ENCODE measurements at places on chromosomes 7 and 10. TPM values are rescaled to one million over a fixed set of nuclear protein-coding genes. Genes with fewer than 3 reads are reported as not detected.

ATP6V0A4 gene
- not detected for total RNA-seq

HKDC1 gene
- total RNA-seq: not detected

OR2A42 gene
- not detected for total RNA-seq

RARRES2 gene
- 0.86 TPM for total RNA-seq

Data from glutamatergic neuron (in vitro differentiated cells).